ENCODE measurements at places on chromosomes 3 and 15.
A peak's percentile ranks its signal among the peaks of the same experiment; 100 is the strongest.

GRCh38 chr3:186985661-186986364 is 55.5 kb downstream of the ST6GAL1 start:
- DNase-seq: no peak

GRCh38 chr15:51075826-51076523 is 18.7 kb downstream of the TNFAIP8L3 start:
- DNase-seq: no peak

DNA sequence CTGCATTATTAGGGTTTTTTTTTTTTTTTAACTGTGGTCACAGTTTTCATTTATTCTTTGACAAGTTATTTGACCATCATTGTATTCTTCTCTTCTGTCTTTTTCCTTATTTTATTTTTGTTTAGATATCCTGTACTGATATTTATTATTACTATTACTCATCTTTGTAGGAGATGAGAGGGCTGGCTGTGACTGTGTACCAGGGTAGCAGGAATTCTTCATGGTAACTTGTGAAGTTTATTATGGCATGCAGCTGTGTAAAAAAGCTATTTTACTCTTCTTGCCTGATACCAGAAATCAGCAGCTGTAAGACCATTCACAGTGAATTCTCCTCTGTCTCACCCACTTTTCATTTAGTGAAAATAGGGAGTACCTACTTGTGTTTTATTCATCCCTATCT is 44.5 kb downstream of the ATP6V1A start:
- DNase-seq: peak; percentile 19

DNA sequence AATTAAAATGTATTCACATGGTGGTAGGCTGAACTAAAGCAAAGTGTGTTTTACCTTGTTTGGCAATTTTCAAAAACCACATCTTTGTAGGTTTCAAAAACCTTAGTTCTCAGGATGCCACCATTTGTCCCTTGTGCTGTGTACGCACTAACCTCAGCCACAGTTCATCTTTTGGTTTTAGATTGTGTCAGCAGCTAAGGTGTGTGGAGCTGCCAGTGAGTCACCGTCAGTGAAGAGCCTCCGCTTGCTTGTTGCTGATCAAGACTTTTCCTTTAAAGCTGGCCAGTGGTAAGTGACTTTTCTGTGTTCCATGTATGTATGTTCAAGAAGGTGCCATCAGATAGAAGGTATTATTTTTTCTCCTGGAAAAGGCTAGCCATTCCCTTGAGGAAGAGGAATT is 21.1 kb downstream of the OXNAD1 start:
- no peak for DNase-seq

DNA sequence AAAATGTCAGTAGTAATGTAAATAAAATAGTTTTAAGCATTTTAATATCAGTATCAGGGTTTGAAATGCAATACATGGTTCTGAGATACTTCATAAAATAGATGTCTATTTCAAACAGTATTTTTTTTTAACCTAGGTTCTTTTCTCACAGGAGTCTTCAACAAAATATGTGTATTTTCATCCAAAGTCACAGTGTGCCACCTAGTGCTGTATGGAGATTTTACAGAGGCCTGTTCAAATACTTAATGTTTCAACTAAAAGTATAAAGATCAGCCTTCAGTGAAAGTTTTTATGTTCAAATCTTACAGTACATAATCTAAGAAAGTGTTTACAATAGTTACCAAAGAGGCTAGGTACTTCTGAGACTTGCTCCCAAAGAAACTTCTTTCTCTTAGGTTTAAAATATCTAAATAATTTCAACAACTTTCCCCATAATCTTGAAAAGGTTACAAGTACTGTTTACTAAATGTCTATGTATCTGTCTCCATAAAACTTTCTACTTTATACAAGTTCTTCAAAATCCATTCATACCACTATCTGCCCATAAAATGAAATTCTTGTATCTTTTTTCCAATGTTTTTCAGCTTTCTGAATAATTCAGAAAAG is 38.3 kb downstream of the SCAPER start:
- no peak for DNase-seq

DNA sequence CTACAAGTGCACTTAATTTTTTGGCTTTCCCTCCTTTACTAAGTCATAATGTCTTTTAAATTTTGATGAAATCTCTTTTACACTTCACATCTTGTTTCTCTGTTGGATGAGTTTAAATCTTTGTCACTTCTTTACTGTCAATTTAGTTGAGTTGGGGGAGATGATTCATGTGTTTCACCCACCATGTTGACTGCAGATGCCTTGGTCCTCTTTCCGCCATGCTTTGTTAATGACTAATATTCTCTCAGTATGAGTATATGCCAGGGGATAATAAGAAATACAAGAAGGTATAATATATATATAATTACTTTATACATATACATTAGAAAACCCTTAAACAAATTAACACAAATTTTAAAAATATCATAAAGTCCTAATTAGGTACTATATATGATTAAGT is 149.7 kb upstream of the SPRED1 start:
- DNase-seq: no peak

Measured in MG63 (cell line).